GM12878 (cell line): ENCODE measurements at places on chromosomes 12 and 14.

- no peak for DNase-seq
Observed at GRCh38 chr12:132154941-132155770, 10.9 kb downstream of the NOC4L start.

DNA sequence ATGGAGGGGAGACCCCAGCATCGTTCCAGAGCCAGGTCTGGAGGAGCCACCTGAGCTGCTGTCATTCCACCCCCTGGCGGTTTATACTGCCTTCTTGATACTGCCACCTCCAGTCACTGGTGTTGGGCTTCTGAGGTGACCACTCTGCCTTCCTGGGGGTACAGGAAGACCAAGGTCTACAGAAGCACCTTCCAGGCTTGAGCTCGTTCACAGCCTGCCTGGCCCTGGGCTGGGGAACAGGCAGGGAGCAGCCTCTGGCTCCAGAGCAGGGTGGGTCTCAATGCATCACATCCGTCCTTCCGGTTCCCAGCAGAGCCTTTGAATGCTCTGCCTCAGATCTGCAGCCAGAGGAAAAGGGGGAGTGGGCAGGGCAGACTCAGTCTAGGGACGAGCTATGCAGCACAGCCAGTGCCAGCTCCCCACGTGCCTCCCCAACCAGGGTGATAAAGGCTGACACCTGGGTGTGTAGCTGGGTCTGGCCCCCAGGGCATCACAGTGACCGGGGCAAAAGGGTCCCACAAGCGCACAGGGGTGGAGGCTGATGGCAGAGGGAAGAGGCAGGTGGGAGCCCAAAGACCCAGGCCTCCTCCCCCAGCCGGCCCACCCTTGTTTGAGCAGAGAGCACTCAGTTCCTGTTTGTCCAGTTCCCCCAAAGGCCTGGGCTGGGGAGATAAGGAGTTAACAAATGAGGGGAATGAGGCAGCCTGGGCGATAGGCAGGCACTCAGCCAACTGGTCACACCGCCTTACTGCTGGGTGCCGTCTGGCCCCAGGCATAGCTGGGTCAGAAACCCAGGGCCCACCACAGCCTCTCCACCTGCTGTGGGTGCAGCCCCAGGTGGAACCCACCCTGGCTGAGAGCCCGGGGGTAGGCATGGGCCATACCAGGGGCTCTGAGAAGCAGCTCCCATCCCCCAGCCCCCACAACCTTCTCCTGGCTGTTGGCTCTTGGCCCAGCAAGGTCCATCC lies 17.1 kb downstream of the DEGS2 start:
- no peak for DNase-seq

DNA sequence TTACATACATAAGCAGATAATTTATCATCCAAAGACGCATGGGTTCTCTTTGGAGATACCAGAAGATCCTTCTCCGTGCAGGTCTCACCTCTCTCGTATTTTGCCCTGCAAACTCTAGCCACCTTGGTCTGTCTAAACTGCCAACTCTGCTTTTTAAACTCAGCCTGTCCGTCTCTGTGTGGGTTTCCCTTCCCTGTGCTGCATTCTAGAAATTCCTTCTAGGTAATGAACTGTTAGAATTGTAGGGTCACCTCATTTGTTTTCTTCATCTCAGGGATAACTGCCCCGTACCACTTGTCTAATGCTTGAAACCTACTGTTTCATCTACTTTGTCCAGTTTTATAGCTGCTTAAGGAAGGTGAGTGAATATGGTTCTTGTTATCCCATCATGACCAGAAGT lies 45.4 kb upstream of the CCDC196 start:
- DNase-seq: no peak

- DNase-seq: no peak
Observed at GRCh38 chr12:66156654-66157053, 13.1 kb downstream of the TMBIM4 start.

DNA sequence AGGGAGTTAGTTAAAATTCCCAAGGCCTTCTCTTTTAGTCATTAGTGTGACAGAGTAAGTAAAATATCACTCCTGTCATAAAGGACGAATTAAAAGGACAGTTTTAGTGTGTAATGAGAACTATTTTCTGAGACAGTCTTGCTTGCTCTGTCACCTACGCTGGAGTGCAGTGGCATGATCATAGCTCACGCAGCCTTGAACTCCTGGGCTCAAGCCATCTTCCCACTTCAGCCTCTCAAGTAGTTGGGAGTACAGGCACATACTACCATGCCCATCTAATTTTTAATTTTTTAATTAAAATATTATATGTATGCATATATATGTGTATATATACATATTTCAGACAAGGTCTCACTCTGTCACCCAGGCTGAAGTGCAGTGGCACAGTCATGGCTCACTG lies 17.2 kb downstream of the KLC1 start:
- DNase-seq: no peak

DNA sequence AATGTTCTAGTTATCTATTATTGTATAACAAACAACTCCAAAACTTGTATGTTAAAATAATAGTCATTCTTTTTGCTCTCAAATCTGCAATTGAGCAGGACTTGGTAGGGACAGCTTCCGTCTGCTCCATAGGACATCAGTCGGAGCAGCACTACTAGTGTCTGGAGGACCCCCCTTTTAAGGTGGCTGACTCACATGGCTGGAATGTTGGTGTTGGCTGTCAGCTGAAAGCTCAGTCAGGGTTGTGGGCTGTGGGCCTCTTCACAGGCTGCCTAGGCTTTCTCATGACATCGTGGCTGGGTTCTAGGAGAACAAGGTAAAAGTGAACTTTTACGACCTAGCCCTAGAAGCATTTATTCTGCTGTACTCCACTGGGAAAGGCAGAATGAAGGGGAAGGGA lies 160.6 kb downstream of the ANO4 start:
- no peak for DNase-seq

DNA sequence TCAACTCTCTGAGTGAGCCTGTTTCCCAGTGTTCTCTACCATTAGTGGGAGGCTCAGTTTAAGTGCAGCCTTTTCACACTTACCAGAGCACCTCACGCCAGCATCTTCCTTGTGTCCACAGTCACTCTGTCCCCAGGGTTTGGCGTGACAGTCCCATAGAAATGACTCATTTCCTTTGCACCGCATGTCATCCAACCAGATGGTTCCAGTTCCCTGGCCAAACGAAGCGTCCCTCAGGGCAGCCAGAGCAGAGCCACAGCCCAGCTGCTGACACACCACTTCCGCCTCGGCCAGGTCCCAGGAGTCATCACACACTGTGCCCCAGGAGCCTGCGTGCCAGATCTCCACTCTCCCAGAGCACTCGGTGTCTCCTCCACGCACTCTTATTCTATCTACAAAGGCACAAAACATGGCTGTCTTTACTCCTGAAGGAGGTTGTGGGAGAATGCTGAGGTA lies 65.4 kb downstream of the ACSM4 start:
- DNase-seq: peak; percentile 33

DNA sequence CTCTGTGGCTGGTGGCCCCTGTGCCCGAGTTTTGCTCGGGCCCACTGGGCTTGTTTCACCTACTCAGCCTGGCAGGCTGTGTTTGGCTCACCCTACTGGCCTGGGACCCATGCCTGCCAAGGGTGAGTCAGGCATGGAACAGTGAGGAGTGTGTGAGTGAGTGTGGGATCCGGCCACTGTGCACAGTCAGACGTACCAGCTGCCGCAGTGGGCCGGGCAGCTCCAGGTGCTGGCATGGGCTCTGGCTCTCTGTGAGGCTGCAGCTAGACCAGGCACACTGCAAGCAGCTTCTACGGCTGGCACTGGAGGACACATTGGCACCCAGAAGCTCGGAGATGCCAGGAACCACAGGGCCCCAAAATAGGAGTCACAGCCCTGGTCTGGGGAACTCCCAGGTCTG lies 40.6 kb downstream of the HSD17B6 start:
- DNase-seq: no peak

DNA sequence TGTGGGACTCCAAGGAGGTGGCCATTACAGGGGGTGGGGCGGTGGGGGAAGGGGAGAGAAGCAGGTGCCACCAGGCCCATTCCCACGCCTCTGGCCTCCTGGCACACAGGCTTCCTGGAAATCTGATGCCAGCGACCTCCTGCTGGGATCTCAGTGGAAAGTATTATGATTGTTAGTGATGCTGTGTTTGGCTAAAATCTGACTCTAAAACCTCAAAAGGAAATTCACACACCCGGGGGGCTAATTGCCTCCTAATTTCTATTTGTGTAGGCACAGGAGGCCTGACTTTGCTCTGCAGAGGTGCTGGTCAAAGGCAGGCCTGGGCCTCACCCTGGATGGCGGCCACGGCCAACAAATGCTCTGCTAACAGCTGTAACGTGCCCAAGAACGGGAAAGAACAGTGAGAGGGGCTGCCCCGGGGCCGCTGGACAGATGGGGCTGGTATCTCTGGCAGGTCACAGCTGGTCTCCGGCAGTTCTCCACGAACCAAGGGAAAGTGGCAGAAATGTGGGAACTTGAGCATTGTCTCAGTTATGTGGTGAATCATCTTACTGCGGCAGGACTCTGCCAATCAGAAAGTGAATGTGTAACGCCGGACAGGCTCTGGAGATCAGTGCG lies 14.3 kb downstream of the FAM181A start:
- no peak for DNase-seq

- DNase-seq: no peak
Observed at GRCh38 chr14:38290601-38291188, 34.8 kb upstream of the CLEC14A start.

DNA sequence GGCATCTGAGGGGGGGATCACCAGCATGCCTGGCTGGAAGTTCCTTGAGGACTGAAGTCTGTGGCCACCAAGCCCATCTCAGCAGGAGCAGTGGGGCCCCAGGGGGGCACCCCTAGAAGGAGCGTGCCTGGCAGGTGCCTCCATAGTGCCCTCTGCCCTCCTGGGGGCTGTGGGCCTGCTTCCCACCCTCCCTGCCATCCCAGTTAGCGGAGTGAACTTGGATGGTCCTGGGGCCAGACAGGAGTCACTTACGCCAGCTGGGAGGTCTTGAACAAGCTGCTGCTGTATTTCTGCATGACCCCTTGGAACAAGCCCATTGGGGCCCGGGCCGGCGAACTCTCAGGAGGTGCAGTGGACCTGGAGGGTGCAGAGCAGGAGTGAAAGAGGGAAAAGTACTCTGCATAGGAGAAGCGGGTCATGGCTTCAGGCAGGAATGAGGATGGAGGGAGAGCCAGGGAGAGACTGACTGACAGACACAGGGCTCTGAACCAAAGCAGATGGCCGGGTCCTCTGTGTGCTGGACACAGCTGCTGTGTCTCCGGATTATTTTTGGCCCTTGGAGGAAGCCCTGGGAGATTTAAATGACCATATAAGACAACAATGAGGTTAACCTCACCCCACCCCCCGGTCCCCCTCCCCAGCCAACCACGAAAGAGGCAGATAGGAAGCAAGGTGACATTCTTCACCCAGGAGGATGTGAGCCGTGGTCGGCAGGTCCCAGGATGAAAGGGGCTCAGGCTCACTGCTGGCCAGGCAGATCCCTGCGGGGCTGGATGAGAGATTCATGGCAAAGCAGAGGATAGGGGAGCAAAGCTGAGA lies 19.6 kb downstream of the ASB2 start:
- DNase-seq: no peak

DNA sequence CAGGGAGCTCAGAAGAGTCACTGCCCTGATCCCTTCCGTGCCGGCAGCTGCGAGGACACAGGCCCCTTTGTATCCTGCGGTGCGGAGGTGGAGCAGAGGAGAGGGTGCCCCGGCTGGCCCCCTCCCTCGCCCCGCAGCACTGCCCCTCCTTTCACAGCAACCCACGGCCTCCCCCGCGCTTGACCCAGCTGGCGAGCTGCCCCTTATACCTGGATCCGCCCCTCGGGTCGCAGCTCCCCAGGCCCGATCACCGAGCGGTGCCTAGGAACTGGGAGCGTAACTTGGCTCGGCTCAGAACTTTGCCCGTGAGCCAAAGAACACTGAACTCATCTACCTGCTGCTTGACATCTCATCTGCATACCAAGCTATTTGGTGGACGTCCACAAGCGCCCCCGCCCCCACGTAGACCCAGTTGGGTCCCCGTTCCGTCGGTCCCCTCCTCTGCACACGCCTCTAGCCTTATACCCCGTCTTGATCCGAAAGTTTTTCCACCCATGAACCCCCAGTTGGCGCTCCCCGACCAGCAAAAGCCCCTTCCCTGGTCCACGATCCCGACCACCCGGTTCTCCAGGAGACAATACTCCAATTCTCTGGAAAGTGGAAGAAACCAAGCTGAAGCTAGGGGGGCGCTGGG lies 697 bp upstream of the DNAJC14 start:
- DNase-seq: no peak

- DNase-seq: no peak
Observed at GRCh38 chr12:29220632-29221336, 71.7 kb downstream of the FAR2 start.

DNA sequence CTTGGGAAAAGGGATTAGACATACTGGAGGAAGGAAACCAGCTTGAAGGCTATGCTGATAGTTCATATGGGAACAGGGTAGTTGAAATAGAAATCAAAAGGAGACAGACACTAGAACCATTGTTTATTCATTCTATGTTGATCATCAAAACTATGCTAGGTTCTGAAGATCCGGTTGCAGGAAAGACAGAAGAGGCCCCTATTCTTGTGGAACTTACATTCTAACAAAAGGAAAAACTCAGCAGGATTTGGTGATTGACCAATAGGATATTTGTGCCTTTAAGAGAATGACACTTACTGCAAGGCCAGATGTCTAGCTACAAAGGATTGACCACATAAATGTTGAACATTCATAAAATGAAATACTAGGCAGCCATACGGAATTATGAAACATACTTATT lies 179.2 kb downstream of the AKAP6 start:
- DNase-seq: no peak

DNA sequence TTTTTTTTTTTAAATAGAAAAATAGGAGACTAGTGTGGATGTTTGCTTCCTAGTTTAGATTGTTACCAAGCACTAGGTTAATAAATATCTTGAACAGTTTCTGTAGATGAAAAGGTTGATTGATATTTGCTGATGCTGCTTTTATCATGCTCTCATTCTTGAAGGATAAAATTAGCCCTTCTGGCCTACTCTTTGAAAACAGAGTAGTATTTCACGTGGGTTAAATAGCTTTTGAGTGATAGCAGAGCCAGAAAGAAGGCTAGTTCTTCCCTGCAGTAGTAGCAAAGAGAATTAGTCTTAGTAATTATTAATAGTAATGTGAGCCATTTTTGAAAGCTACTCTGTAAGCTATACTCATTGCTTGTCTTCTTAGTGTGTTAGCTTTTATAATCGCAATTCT lies 5.2 kb downstream of the NEDD1 start:
- no peak for DNase-seq

GRCh38 chr12:47302111-47302671 lies 222.4 kb upstream of the AMIGO2 start:
- DNase-seq: no peak

DNA sequence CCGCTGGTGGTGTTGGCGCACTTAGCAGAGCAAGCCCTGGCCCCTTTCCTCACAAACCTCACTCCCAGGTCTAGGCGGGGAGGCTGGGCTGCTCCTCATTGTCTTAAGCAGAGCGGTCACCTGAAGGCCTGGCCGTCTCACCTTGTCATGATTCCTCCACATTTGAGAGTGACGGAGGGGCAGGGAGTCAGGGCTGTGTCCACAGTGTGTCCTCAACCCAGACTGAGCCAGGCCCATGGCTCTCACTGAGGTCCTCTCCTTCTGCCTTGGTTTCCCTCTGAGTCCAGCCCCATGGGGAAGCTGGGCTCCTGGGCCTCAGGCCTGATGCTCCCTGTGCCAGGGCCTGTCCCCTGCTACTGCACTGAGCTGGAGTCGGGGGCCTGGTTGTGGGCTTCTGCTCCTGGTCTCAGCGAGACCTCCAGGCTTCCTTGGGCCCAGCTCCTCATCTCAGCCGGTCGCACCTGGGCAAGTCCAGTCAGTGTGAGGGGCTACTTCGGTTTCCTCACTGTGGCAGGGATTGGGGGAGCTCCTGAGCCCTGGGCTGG lies 44.9 kb downstream of the KRT80 start:
- no peak for DNase-seq

- DNase-seq: no peak
Observed at GRCh38 chr12:86723326-86723725, 467.1 kb upstream of the MGAT4C start.

- no peak for DNase-seq
Observed at GRCh38 chr12:119980242-119980641, 8.8 kb upstream of the BICDL1 start.
